ENCODE measurements at places on chromosomes 7 and 10.

DNA sequence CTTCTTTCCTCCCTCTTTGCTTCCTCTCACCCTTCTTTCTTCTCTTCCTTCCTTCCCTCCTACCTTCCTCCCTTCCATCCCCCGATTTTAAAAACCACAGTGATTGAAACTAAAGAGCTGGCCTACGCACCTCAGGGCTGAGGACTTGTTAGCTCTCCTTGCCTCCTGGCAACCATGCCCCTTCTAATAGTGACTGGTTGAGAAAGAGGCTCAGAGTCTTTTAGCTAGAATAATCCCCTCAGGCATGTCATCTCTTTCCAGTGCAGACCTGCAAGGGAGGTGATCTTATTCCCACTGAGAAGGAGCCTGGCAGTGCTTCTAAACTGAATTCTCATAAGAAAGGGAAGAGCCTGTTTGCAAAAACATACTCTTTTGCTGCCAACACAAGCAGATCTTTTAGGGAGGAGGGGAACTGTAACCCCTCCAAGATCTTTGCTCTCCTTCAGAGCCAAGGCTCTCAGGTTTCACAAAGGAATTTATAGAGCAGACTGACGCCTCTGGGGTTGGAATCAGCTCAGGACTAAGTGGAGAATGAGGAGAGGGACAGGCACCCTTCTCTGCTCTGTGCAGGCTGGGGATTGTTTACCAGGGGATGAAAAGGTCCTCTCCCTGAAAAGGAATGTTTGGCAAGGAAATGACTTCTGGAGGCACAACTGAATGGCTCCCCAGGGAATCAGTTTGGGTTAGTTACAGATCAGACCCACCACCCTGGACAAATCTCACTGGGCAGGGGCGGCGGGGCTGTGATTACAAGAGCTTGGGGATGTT is 9.4 kb upstream of the ANKRD1 start:
- no peak for DNase-seq

DNA sequence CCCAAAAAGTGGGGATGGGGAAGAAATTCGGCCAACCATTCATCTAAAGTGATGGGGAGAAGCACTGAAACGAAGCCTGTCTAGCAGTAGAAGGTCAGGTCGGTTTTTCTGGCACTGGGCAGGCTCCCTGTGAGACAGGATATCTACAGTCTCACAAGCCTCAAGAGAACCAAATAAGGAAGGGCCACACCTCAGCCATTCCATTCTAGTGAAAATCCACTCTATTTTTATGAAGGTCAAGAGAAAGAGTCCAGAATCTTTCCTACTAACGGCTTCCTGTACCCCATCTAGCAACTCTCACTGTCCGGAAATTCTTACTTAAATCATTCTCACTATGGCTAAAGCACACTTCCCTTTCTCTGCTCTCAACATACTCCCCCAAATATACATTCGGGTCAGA is 267.1 kb downstream of the PRPF18 start:
- no peak for DNase-seq

- DNase-seq: no peak
Measured at GRCh38 chr10:9045311-9045710, 990.8 kb downstream of the GATA3 start.

GRCh38 chr7:4014346-4015050 is 667.6 kb upstream of the FOXK1 start:
- no peak for DNase-seq

GRCh38 chr7:112365551-112365950 is 84.7 kb upstream of the IFRD1 start:
- no peak for DNase-seq

GRCh38 chr10:121188005-121188404 is 336.8 kb downstream of the WDR11 start:
- no peak for DNase-seq

DNA sequence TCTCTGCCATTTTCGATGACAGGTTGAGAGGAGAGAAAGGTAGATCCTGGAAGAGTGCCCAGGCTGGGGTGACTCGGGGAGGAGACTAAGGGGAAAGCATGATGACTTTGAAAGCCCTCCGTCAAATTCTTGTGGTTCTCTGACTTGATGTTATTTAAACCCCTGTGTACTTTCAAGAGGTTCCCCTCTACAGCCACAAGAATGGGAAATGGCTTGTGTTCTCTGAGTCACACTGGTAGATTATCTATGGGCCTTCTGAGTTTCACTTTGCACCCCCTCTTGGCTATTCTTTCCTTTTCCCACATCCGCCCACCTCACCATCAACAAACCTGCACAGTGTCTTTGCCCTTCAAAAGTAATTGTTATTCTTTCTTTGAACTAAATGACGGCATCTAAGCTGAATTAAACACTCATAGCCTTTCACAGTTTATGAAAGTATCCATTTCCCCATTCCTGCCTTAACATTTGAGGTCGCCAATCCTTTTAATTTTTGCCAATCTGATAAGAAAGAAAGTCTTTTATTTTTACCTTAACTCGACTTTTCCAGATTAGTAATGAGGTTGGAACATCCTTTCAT is 24.1 kb downstream of the PRF1 start:
- peak; percentile 85 for DNase-seq

DNA sequence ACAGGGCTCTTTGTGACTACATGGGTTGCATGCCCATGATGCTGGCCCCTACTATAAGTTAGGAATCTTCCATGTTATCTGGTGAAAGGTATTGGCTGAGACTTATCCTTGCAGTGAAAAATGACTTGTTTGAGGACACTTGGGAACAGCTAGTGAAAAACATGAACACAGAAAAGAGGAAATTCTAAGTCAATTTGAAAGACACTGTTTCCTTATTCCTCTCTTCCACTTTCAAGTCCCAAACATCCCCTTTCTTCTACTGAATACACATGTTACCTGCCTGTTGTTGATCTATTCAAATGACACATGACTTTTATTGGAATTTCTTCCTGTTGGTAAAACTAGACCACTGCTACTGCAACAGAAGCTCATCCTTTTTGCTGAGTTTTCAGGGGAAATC is 29.5 kb upstream of the PRKCQ start:
- no peak for DNase-seq

DNA sequence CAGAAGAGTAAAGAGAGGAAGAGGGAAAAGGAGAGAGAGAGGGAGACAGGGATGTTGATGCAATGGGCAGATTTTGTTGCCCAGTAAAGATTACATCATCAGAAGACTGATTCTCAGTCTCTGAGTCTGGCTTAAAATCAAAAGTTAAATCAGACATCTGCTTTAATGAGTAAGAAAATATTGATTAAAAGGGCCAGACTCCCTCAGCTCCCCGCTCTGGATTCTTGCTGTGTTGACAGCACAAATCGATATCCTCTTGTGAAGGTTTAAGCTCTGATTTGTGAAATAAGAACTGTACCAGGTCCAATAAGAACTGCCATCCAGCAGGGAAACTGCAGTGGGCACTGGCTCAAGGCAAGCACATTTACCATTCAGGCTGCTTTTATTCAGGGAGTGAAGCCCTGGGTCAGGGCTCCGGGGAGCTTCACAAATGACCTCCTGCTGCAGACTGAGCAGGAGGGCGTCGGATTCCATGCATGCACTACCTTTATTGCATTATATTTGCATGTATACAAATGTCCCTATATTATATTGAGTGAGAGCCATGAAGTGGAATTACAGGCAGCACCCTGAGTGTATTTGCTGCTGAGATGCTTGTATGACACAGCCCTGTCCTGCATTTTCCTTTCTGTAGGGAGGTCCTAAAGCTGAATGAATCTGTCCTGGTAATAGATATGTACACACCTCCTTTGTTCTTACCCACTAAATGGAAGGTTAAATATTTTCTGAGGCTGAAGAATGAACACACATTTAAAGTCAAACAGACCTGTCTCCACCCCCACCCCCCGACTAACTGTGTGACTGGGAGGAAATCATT is 401.5 kb downstream of the REEP3 start:
- DNase-seq: no peak

DNA sequence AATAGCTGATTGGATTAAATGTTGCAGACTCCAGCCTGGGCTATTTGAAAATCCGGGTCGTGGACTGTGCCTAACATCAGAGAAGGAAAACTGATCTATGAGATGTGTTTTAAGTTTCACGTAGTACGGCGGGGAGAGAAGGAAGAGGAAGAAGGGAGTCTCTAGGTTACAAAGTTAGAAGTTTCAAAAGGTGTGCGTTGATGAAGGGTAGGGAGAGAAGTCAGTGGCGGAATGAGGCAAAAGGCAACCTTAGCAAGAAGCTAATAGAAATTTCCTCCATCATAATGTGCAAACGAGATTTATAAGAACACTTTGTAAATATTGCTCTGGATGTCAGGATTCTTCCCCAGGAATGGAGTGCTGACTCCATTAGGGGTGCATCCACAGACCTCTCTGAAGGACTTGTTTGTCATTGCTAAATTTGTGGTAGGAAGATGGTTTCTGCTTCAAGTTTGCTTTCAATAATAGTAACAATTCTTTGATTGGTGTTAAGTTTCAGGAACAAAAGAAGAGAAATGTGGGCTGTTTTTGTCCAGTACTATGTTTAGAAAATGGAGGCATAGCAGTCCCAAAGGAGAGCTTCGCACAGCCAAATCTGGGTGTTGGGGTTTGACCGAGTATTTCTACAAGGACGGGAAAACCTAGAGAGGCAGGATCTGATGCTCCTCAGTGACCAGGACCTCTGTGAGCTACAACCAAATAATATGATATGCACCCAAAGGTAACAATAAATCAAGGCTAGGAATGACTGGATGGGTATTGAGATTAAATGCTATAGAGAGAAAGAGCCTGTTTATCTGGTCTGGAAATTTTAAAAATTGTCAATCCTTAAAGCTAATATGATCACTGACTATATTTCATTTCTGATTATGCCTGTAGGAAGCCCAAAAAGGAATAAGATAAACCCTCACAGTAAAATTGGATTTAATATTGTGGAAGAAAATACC is 8.2 kb downstream of the TWIST1 start:
- DNase-seq: no peak

GRCh38 chr10:113961182-113962031 is 82.3 kb upstream of the ADRB1 start:
- peak; percentile 59 for DNase-seq

DNA sequence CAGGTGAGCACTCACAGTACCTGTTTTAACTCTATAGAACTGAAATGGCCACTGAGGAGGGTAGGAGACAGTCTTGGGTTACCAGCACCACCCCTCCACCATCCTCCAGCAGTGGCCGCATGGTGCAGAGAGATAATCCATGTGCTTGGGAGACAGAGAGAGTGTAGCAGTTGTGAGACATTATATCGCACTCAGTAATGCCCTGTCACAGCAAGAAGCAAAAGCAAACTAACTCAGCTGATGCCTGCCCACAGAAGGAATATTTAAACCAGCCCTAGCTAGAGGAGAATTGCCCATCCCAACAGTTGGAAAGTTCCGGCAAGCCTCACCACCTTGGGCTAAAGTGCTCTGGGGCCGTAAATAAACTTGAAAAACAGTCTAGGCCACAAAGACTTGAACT is 58.8 kb upstream of the HBP1 start:
- no peak for DNase-seq

- DNase-seq: no peak
Measured at GRCh38 chr7:44729949-44730590, 18.6 kb upstream of the ZMIZ2 start.

DNA sequence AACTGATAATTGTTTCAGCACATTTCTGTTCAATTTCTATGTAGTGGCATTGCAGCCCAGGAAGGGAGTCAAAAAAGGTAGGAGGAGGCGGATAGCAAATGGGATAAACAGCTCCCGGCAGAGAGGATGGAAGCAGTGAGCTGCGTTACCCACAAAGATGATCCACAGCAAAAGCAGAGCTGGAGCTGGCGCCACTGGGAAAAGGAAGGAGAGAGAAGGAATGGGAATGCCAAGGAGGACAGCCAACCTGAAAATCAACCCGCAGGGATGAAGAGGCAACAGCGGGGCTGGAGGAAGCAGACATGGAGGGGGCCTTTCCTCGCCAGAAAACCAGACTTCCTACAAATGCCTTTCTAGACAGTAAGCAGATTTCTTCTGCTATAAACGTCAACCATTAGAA is 82.7 kb upstream of the ADAM12 start:
- DNase-seq: no peak

DNA sequence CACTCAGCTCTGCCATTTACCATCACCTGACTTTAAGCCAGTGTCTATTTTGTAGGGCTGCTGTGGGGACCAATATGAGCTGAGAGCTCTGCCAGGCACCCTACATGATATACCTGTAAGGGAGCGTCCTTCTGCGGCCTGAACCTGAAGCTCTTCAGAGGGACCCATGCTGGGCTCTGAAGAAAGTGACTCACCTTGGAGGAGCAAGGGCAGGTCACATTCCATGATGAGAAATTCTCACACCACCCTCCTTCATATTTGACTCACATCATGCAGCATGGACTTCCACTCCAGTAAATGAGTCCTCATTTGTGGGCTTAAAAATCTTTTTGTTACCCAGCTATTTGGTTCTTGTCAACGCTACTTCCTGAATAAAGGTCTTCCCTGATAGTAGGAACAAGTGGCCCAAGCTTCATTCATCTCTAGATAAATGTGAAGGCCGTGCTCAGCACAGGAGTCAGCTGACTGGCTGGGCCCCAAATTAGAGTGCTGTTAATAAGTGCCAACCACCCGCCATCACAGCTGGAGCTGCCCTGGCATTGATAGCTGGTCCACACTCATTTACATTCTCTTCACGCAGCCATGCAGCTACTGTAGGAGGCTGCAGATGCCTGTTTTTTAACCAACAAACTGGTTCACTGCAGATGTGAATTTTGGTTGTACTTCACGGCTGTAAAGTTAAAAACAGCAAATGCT is 78.4 kb downstream of the RNF216 start:
- no peak for DNase-seq

DNA sequence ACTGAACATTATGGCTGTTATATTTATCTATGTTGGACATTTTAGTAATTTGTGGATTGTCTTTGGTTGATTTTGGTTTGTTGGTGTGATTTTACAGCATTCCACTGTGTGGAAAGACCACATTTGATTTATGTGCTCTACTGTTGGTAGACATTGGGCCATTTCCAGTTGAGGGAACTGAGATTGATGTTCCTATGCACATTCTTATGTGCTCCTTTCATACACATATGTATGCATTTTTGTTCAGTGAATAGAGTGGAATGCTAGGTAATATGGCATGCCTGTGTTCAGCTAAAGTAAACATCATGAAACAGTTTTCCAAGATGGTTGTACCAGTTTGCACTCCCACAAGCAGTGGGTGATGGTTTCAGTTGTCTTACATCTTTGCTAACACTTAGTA is 15.1 kb downstream of the CACNB2 start:
- no peak for DNase-seq

GRCh38 chr10:1208366-1209311 is 152.5 kb downstream of the WDR37 start:
- no peak for DNase-seq

DNA sequence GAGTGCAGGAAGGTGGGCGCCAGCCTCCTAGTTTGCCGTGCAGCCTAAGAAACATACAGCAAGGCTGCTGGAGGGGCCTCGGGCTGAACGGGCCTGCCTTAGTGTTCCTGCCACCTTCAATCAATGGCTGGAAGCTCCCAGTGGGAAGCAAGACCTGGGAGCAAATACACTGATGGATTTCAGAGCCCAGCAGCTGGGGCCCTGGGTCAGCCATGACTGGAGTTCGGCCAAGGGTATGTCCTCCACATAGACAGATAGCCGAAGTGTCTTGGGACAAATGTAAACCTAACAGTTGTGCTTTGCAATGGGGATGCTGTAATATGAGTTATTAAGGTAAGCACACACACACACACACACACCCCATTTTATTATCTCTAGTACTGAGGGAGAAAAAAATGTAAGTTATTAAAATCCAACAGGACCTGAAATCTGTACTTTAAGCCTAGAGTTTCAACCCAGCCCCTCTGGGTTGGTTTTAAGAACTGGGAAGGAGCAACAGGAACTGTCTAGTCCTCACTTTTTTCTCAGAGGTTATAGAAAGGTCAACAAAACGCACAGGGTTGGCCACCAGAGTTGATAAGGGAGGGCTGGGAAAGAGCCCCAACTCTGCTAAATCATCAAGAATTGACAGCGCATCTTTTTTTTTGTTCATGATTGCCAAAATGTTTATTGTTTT is 50.0 kb upstream of the CELF2 start:
- DNase-seq: no peak
